Osteoblast (primary cell): ENCODE measurements at places on chromosomes 7 and 10. TPM values are rescaled to one million over a fixed set of nuclear protein-coding genes. Genes with fewer than 3 reads are reported as not detected.

CDHR3 gene
- 6.5 and 8.3 TPM in 2 replicates for total RNA-seq

CD36 gene
- 22.8 and 39.8 TPM in 2 replicates for total RNA-seq

PBLD gene
- 13.4 and 14.1 TPM in 2 replicates for total RNA-seq

KNDC1 gene
- under 0.01 TPM in 1 of 2 replicates, not detected in the other for total RNA-seq

CUZD1 gene
- total RNA-seq: 0.36 and 0.59 TPM in 2 replicates

CFAP58 gene
- total RNA-seq: 0.36 and 0.59 TPM in 2 replicates

DPP6 gene
- not detected in 2 replicates for total RNA-seq

ATOH7 gene
- under 0.01 TPM in 1 of 2 replicates, not detected in the other for total RNA-seq

CRTAC1 gene
- total RNA-seq: not detected in 2 replicates

WDR86 gene
- total RNA-seq: 8.5 and 15.6 TPM in 2 replicates

OR6B1 gene
- total RNA-seq: not detected in 2 replicates

NEUROD6 gene
- not detected in 2 replicates for total RNA-seq

LRIT1 gene
- total RNA-seq: not detected in 2 replicates

SLC35G1 gene
- total RNA-seq: 5.4 and 7.4 TPM in 2 replicates

KCNIP2 gene
- total RNA-seq: 0.88 and 1.4 TPM in 2 replicates

CDH23 gene
- total RNA-seq: under 0.01 and 0.36 TPM in 2 replicates

RBP3 gene
- not detected in 2 replicates for total RNA-seq

GTPBP10 gene
- total RNA-seq: 21.0 and 21.5 TPM in 2 replicates

LIPM gene
- total RNA-seq: not detected in 2 replicates

UPK3BL2 gene
- 0.36 and 4.7 TPM in 2 replicates for total RNA-seq

ZNF438 gene
- total RNA-seq: 4.3 and 5.0 TPM in 2 replicates

GRB10 gene
- 62.6 and 69.5 TPM in 2 replicates for total RNA-seq

INPP5F gene
- 10.9 and 11.2 TPM in 2 replicates for total RNA-seq

MLXIPL gene
- 0.29 and 0.72 TPM in 2 replicates for total RNA-seq

SORCS3 gene
- total RNA-seq: not detected in 2 replicates

SMKR1 gene
- 0.72 and 0.88 TPM in 2 replicates for total RNA-seq

HSPA12A gene
- 10.0 and 10.9 TPM in 2 replicates for total RNA-seq

FGFR2 gene
- 9.7 and 13.8 TPM in 2 replicates for total RNA-seq

NRF1 gene
- total RNA-seq: 14.1 and 14.8 TPM in 2 replicates

FRAT1 gene
- 3.3 and 3.8 TPM in 2 replicates for total RNA-seq

PITX3 gene
- total RNA-seq: under 0.01 TPM in 1 of 2 replicates, not detected in the other

NODAL gene
- not detected in 2 replicates for total RNA-seq

ADCY1 gene
- 0.59 and 1.1 TPM in 2 replicates for total RNA-seq

BLOC1S2 gene
- 46.3 and 51.3 TPM in 2 replicates for total RNA-seq

SPDYE1 gene
- total RNA-seq: not detected in 2 replicates

AGAP3 gene
- total RNA-seq: 39.8 and 45.7 TPM in 2 replicates

TLL2 gene
- under 0.01 and 0.36 TPM in 2 replicates for total RNA-seq

SH2D4B gene
- under 0.01 TPM in 1 of 2 replicates, not detected in the other for total RNA-seq

FBXL13 gene
- 2.1 and 2.2 TPM in 2 replicates for total RNA-seq

PDLIM1 gene
- total RNA-seq: 25.0 and 26.1 TPM in 2 replicates

UTF1 gene
- not detected in 2 replicates for total RNA-seq

SRPK2 gene
- total RNA-seq: 81.0 and 82.2 TPM in 2 replicates

CARD11 gene
- under 0.01 TPM in 1 of 2 replicates, not detected in the other for total RNA-seq
